CD4-positive, alpha-beta T cell treated with Interferon alpha-2 for 1 hour (primary cell): ENCODE measurements at places on chromosomes 2 and 18.

DNA sequence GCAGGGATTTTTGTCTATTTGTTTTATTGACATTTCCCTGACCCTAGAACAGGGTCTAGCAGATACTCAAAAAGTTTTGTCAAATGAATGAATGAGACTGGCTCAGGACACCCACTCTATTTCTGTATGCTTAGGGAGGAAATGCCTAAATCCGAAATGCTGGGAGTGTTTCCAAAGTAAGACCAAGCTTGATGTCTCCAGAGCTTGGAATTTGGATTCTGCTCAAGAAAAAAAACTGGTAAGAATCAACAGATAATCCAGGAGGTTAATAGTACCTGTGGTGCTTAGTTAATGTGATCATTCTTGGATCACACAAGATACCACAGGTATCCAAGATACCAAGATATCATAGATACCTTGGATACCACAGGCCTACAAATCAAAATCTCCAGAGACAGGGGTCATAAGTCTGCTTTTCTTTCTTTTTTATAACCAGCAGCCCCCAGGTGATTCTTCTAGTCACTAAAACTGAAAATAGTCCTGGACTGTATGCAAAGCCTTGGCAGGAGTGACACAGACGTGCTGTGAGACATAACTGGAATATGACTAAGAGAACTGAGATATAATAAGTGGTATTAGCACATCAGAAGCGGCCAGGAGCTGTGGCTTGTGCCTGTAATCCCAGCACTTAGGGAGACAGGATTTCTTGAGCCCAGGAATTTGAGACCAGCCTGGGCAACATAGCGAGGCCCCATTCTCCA, 39.9 kb upstream of the SP3 start:
- no peak for DNase-seq

DNA sequence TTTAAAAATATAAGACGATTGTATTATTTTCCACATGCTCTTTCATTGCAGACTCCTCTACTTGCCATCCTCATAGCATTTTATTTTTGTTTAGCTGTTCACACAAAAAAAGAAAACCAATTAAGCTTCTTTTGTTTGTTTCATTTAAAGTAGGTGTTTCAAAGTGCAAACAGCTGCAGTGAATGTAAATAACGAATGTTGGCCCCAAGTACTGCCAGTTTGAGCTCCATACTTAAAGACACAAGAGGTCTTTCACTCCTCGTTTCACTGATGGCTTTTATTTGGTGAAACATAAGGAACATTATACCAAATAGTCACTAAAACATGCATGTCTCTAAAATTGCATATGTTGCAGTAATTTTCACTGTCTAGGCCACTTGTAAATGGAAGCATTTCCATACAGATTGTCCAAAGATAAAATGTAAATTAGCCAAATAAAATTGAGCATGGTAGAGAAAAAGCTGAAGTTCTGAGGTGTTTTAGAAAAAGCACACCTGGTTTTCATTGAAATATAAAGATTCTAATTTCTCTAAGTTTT, 253.4 kb downstream of the TMX3 start:
- DNase-seq, result no peak

GRCh38 chr2:145095641-145096435, 575.9 kb upstream of the ZEB2 start:
- DNase-seq, result no peak

- DNase-seq, result no peak
Measured at GRCh38 chr18:36688020-36688965, 140.5 kb downstream of the TPGS2 start.

- no peak for DNase-seq
Measured at GRCh38 chr2:198440833-198441232, 636.4 kb downstream of the PLCL1 start.

DNA sequence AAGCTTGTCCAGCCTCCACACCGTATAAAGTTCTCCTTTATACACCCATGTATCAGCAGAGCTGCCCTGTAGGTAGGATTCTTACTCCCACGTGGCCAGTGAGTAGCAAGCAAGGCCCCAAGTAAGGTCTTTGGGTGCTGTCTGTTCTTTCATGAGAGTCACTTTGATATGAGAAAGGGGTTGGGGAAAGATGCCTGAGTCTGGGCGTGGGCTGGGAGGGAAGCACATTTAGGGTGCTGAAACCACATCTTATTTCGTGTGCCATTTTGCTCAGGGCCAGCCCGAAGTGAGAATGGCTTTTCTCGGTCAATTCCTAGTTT, 436 bp upstream of the ITPRIPL1 start:
- no peak for DNase-seq

- no peak for DNase-seq
Measured at GRCh38 chr2:77479395-77479794, 42.8 kb downstream of the LRRTM4 start.

GRCh38 chr18:60984510-60984909, 348.7 kb upstream of the CDH20 start:
- no peak for DNase-seq

GRCh38 chr2:27701676-27702075, 38.0 kb downstream of the SLC4A1AP start:
- DNase-seq, result no peak

- DNase-seq, result no peak
Measured at GRCh38 chr2:40507432-40507831, 55.5 kb upstream of the SLC8A1 start.

- no peak for DNase-seq
Measured at GRCh38 chr2:3876685-3877084, 173.3 kb downstream of the DCDC2C start.

GRCh38 chr18:75076286-75076685, 132.7 kb downstream of the PTGR3 start:
- DNase-seq, result no peak

GRCh38 chr2:26971911-26972786, 1.7 kb downstream of the MAPRE3 start:
- no peak for DNase-seq

GRCh38 chr2:69957965-69958364, 3.5 kb downstream of the ASPRV1 start:
- no peak for DNase-seq

DNA sequence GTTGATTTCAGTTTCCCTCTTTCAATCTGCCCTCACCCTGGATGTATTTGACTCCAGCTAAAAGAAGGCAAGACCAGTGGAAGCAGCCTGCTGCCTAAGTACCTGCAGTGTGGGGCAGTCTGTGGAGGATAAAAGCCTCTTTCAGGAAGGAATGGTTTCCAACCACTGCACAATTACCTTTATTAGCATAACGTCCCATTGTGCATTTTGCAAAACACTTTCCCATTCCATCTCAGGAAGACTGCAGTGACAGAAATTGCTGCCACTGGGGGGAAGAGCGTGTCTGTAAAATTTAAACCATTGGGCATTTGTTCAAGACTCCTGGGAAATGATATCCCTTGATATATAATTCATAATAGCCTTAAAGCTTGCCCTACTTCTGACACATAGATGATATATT, 26.2 kb downstream of the CYRIA start:
- no peak for DNase-seq
